Stimulated activated naive CD4-positive, alpha-beta T cell (primary cell): ENCODE measurements at places on chromosomes 4 and X.

- no peak for DNase-seq
Observed at GRCh38 chr4:139986689-139987501, 167.1 kb downstream of the MAML3 start.

- DNase-seq: no peak
Observed at GRCh38 chr4:112807083-112807482, 170.1 kb downstream of the LARP7 start.

GRCh38 chr4:54545663-54546424 lies 111.9 kb upstream of the KIT start:
- DNase-seq: no peak

DNA sequence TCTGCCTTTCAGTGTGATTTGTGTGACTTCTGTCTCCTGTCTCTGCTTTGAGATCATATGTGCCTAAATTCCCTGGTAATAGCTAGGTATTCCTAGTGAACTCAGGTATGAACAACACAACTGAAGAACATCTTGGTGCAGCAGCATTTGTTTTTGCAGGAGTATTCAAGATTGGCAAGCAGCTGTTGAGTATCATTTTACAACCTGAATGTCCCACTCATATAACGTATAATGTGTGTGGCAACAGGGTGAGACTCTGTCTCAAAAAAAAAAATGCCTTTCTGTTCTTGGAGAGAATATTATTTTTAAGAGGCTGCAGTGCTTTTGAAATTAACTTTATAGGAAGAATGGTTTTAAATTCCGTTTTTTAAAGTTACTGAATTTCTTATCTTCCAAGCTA lies 7.7 kb downstream of the LSM6 start:
- no peak for DNase-seq

DNA sequence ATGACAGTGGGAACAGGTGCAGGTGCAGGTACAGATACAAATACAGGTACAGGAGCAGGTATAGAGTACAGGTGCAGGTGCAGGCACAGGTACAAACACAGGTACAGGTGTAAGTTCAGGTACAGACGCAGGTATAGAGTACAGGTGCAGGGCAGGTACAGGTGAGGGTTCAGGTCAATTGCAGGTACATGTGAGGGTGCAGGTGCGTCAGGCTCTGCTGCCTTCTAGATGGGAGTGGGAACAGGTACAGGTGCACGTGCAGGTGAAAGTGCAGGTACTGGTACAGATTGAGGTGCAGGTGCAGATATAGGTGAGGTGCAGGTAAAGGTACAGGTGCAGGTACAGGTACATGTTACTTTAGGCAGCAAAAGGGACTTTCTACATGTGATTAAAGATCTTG lies 85.7 kb downstream of the CRLF2 start:
- no peak for DNase-seq

DNA sequence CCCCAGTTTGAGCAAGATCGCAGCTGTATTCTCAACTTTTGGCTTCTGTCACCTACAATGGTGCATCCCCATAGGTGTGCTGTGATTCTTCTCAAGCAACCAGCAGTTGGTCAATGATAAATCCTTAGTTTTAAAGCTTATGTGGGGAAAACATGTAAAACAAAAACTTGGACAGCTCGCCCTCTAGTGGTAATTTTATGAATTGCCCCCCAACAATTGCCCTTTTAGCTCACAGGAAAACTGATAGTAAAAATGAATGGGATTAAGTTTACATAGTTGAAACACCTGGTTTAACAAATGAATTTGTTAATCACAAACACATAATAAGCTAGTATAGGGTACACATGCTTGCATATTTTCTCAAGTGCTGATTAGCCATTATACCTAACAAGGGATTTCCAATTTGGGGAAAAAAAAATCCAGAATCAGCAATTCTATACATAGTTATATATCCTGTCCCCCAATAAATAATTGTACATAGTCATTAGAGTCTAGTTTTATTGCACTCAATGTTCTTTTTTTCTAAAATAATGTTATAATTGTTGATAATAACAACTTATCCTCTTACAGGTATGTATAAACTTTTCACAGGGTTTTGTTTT lies 30.1 kb downstream of the TEX13A start:
- peak; percentile 1 for DNase-seq

DNA sequence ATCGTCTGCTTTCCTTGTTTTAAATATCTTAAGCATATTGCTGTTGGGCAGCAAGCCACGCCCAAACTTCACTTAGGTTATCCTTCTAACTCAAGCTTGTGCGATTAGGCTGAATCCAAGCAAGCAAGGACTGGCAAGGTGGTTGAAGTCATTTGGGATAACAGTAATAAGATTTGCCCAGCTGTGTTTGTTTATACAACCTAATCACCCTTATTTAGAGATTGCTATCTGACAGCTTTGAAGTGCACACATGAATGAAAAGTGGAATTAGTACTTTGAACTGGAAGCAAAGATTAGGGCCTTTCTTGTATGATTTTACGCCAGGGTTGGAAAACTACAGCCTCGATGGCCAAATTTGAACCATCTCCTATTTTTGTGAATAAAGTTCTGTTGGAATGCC lies 182.1 kb downstream of the ASB9 start:
- DNase-seq: no peak

DNA sequence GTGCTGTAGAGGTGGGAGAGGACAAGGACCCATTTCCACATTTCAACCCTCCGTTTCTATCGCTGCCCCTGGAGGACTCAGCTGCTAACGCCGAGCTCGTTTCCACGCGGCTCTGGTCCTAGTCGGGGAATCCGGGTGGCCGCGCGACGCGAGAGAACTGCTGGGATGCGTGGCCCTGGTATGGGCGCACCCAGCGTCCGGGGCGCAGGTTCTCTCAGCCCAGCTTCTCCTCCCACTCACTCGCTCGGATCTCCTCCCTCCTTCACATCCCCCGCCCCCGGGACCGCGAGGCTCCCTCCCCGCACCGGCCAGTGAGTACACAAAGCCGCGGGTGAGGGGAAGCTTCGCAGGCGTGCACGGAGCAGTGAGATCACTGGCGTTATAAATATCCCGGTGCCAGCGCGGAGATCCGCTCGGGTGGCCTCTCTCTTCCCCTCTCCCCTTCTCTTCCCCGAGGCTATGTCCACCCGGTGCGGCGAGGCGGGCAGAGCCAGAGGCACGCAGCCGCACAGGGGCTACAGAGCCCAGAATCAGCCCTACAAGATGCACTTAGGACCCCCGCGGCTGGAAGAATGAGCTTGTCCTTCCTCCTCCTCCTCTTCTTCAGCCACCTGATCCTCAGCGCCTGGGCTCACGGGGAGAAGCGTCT lies at the start of gene FGF5:
FGF5 (plus strand) TSS at position 412 of the 649 bp plus-strand sequence; CDS start at position 573, 161 bp downstream.
- DNase-seq: no peak

GRCh38 chr4:1216869-1217294 lies 32.0 kb downstream of the CTBP1 start:
- peak; percentile 74 for DNase-seq

- no peak for DNase-seq
Observed at GRCh38 chrX:40471965-40472648, 108.7 kb upstream of the ATP6AP2 start.

GRCh38 chr4:87966095-87966496 lies 9.4 kb upstream of the SPP1 start:
- no peak for DNase-seq

DNA sequence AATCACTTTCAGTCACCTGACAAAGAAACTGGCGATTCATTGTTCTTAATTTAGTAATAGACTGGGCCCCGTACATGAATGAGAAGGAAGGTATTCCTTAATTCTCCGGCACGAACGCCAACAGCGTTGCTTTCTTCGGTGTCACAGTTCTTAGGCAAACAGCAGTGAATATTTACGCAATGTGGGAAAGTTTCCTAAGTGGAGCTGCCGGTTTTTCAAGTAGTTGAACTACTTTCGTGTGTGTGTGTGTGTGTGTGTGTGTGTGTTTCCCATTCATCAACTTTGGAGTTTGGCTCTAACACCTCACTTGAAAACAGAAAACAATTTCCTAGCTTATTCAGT lies 651 bp downstream of the NXT2 start:
- DNase-seq: no peak

GRCh38 chrX:38575888-38576287 lies 14.5 kb downstream of the TSPAN7 start:
- no peak for DNase-seq

DNA sequence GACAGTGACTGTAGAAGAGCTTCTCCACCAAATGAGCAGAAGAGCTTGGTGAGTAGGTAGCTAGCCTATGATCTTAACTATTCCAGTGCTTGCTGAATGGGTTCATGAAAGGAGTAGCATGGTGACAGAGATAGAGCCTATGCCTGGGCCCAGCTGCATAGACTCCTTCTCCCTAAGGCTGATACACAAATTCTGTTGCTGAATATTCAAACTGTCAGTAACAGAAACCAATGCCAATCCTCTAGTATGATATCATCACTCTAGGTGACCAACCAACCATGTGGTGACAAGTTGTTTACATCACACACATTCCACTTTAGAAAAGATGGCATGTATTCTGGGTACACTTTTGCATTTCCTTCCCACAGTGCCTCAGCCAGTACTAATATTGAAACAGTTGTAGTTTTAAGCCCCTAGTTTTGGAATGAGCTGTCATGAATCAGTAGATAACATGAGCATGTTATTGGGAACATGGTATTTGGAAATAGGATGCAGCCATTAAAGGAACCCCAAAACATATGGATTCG lies 103.4 kb upstream of the GRXCR1 start:
- DNase-seq: no peak

- peak; percentile 32 for DNase-seq
Observed at GRCh38 chr4:24472514-24473308, 111.6 kb downstream of the DHX15 start.

- DNase-seq: no peak
Observed at GRCh38 chrX:112053169-112053568, 29.4 kb downstream of the TRPC5 start.

GRCh38 chr4:107561481-107561880 lies 158.6 kb downstream of the PAPSS1 start:
- DNase-seq: no peak

DNA sequence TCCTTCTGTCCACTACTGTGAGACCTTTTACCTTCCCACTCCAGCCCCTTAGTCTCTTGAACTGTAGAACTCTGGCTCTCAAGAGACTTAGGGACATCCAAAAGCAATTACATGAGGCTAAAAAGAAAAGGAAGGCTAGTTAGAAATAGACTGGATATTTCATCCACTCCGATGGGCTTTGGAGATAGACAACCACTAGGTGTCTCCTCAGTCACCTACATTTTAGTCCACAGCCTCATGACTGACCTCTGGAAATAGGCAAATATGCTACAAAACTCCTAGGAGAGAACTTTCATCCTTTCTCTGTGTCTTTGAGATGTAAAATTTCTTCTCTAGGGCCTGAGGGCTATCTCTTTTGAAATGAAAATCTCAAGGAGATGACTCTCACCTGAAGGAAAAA lies 45.1 kb upstream of the LAMP2 start:
- no peak for DNase-seq

DNA sequence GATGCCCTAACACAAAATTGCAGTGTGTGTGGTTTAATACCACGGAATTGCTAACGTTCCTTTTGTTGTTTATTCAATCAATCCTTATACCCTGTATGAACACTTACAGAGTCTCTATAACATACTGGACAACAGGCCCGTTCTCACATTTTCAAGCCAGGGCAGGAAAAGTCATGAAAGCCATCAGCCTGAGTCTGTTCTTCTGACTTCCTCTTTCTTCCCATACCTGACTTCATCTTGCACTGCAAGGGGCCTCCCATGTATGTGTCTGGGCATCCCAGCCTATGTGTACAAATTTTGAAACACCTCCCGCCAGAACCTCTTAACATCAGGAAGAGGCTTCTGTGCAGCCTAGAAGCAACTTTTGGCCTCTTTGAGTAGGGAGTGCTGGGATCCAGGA lies 4.9 kb upstream of the SHISA3 start:
- no peak for DNase-seq

- DNase-seq: no peak
Observed at GRCh38 chrX:153522259-153522658, 4.8 kb downstream of the ATP2B3 start.

- DNase-seq: no peak
Observed at GRCh38 chr4:138158746-138159297, 83.3 kb downstream of the SLC7A11 start.

GRCh38 chr4:79466621-79467020 lies 58.6 kb upstream of the GK2 start:
- DNase-seq: no peak

DNA sequence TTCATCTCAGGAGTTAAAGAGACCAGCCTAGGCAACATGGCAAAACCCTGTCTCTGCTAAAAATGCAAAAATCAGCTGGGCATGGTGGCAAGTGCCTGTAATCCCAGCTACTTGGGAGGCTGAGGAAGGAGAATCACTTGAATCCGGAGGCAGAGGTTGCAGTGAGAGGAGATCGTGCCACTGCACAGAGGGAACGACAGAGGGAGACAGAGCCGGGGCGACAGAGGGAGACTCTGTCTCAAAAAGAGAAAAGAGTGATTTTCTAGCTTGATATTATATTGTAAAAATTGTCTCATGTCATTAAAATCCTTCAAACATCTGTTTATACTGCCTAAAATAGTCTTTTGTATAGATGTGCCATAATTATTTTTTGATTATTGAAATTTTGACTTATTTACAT lies 225.4 kb upstream of the AGA start:
- DNase-seq: no peak

GRCh38 chr4:106775636-106776035 lies 260.5 kb downstream of the DKK2 start:
- no peak for DNase-seq

DNA sequence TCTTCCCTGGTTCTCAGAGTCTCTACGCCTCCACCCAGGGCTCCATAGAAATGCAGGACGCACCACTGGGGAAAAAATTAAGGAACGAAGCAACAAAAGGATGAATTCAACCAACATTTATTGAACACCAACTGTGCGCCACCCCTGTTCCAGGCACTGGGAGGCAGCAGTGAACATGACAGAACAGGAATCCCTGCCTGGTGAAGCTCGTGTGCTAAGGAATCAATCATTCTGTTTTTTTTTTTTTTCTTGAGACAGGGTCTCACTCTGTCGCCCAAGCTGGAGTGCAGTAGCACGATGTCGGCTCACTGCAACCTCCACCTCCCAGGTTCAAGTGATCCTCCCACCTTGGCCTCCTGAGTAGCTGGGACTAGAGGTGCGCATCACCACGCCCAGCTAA lies 1.9 kb upstream of the FTSJ1 start:
- no peak for DNase-seq

DNA sequence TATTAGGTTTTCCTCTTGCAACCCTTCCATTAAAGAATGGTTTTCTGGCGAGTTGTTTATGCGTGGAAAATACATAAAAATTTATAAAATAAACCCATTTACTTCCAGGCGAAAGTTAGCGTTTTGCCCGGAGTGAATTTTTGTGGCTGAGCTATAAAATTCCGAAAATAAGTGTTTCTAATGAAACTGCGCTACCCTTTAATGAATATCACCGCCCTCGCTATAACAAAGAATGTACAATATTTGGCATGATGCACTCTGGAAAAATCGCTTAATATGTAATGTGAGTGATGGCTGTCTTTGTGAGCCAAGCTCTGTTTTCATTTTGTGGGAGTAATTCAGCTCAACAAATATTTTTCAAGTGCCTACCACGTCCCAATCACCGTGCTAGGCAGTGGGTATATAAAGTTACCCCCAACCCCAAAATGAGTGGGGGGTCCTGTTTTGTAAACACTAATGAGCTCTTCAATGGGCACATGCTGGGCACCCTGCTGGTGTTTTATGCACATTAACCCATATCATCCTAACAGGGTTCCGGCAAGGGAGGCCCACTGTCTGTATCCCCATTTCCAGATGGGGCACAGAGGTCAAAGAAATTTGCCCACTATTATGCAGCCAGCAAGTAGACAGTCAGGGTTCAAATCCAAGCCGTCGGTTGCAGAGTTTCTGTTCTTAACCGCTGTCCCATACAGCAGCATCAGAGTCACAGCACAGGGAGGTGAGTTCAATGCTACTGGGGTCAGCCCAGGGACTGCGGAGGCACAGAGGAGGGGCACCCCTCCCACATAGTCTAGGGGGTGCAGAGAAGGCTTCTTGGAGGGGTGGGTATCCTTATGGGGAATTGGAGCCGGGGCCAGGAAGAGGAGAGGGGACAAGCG lies 65.7 kb upstream of the STX18 start:
- DNase-seq: no peak
